CD4-positive, alpha-beta T cell treated with Interleukin-6 at 100 ng/mL for 8 hours (primary cell): ENCODE measurements at places on chromosomes 11 and 22.

GRCh38 chr11:66863428-66864125, 6.7 kb downstream of the LRFN4 start:
- no peak for DNase-seq

DNA sequence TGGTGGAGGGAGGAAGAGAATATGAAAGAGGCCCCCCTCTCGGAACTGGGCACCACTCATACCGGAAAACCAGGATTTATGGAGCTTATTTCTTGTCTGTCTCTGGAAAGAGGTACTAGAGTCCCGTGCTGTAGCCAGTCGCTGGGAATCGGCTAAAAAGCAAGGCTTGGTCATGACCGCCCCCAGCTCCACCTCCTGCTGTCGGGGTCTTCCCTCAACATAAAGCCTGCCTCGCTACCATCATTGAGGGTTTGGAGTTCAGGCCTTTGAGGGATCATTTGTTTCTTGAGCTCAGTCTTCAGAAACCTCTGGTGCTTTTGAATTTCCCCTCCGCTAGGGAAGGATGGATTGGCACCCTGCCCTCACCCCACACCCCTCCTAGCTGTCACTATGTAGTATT, 97.1 kb downstream of the TSPAN18 start:
- no peak for DNase-seq

DNA sequence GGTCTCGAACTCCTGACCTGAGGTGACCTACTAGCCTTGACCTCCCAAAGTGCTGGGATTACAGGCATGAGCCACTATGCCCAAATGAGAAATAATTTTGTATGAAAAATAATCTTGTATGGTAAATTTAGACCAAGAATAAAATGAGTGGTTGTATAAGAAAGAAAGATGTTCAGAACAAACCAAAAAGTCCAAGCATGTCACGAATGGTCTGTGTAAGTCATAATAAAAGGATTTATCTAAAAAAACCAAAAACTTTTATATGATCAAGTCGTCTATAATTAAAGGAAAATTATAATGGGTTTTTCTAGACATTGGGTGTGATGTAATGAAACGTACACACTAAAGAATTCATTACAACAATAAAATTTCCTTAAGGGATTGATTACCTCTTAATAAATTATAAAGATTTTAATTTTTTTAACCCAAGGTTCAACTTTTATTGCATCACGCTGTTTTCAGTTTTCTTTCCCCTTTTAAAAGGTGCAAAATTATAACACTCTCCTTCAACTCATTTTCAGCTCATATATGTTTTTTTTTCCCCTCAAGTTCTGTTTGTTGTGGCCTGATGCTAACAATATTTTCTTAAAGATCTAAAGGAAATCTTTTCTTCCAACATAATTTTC, 8.9 kb upstream of the AQP11 start:
- DNase-seq: no peak

DNA sequence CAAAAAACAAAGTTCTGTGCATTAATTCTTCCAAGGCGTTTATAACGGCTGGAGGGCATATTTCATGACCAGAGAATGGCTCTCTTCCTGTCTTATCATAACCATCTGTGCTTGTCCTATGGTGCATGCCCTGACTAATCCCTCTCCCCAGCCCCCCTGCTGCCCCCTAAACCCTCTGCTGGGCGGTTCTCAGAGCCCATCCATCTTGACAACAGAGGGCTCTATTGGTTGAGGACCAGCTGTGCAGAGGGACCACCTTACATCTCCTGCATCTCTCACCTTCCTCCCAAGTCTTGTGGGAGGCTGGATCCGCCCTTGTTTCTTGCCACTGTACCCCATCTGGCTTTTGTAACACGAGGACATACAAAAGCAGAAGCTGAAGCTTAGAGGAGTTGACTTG, 282.1 kb downstream of the MIAT start:
- DNase-seq: no peak

DNA sequence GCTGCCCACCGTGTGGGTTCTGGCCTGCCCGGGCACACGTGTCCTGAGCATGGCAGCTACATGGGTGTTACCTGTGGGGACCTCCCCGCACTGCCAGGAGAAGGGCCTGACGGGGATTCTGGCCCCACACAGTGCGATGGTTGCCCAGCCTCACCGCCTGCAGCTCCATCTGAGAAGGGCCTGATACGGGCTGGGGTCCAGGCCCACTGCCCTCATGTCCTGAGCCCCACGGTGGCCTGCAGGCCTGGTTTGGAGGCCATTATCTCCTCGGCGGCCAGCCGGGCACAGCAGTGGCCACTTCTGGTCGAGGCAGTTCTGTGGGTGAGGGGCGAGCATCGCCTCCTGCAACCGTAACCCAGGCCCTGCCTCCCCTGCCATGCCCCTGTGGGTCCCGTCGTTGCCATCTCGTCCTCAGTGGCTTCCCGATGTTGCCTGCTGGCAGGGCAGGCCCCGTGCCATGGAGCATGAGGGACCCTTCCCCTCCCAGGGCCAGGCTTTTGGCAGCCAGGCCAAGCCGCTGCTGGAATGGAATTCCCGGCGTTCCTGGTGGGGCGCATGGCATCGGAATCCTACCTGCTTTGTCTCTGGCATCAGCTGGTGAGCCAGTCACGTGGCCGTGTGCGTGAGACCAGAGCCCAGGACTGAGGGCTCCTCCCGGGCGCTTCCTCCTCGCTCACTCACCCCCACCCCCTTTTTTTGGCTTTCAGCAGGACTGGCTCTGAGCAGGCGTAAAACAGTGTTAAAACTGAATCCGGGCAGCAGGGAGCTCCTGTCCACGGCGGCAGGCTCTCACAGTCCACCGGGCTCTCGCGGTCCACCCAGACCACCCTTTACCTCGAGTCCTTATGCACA, 71.9 kb upstream of the PPARA start:
- DNase-seq: no peak

DNA sequence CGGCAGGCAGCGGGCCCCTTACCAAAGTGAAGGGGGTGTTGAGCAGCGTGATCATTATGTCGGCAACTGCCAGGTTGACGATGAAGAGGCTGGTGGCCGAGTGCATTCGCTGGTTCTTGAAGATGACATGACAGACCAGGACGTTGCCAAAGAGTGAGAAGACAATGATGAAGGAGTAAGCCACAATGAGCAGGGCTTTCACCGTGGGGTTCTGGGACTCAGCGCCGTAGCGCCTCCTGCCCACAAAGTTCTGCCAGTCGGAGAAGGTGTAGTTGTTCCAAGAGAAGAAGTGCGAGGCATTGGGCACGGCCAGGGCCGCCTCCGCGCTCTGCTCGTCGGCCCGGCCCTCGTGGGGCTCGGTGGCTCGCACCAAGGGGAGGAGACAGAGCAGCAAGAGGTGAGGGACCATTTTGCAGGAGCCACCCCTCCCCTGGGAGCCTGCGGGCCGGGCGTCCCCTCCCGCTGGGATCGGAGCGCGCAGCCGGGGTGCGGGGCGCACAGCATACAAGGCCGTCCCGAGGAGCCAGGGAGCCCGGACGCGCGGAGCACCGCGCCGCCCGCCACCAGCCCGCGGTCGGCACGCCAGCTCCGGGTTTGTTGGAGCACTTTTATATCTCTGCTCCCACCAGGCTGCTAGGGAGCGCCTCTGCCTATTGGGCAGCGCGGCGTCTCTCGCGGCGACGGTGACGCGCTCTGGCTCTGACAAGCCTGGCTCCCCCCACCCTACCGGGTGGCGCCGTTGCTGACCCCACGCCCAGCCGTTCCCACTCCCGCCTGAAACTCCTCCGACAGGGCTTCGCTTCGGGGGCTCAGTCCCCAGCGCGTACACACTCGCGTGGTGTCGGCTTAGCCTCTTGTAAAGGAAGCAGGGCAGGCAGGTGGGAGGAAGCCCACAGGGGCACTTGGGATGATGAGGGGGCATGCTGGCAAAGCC, at the start of gene GPR83:
Gene GPR83 (minus strand): TSS at position 581 of the 934 bp plus-strand sequence. CDS start 172 bp downstream, at position 409.
- DNase-seq: no peak

GRCh38 chr11:35343033-35343598, 76.2 kb downstream of the SLC1A2 start:
- DNase-seq: peak; percentile 50

GRCh38 chr11:79472819-79473529, 32.1 kb upstream of the TENM4 start:
- DNase-seq: no peak

DNA sequence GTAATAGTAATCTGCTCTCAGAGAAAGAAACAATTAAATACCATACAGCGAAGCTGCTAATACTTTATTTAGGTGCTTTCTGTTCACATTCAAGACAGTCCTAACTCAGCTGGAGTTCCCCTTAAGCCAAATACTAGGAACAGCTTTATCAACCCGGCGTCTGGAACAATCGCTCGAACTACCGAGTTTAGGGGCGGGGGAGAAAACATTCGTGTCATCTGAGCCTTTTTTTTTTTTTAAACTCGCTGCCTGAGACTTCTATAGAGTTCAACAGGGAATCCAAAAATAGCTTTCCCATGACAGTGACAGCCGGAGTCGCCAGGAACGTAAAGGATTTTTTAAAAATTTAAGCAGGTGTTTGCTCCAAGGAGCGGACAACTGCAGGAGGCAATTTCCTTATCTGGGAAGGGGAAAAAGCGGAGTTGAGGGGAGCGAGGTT, 852 bp downstream of the TRAF6 start:
- DNase-seq: peak; percentile 7

DNA sequence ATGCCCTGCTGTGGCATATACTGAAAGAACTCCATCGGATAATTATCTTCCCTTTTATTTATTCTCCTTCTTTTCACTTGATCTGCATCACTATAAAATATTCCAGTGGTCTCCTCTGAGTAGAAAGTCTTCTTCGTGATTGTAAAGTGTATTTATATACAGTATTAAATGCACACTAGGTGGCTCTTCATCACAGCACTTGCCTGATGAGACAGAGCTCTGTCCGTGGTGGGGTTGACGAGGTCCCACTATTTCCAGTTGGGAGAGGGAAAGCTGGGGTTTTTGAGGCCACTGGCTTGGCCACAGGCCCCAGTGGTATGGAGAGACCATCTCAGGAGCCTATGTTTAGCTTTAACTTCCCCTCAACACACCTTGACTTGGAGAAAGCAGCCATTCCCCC, 31.6 kb upstream of the ZBTB16 start:
- DNase-seq: no peak

- DNase-seq: no peak
These were observed 15.5 kb downstream of the TEF start for GRCh38 chr22:41397143-41397811.

GRCh38 chr11:35681163-35681767, 18.7 kb downstream of the TRIM44 start:
- no peak for DNase-seq

GRCh38 chr11:33731723-33732531, 4.3 kb downstream of the CD59 start:
- DNase-seq: no peak

GRCh38 chr11:109612496-109612895, 190.5 kb downstream of the C11orf87 start:
- no peak for DNase-seq

DNA sequence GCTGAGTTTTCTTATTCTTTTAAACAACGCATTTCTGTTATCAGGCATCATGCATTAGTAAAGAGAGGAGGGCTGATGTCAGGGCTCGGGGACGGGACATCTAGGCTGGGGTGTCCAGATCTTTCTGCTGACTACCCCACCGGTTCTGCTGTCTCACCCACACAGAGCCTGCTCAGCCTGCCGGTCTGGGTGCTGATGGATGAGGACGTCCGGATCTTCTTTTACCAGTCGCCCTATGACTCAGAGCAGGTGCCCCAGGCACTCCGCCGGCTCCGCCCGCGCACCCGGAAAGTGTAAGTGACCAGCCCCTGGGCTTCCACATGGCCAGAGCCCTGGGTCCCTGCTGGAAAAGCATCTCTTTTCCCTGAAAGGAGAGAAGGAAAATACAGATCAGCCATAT, 9.4 kb downstream of the NCF4 start:
- no peak for DNase-seq

- no peak for DNase-seq
These were observed 67.9 kb upstream of the API5 start for GRCh38 chr11:43243927-43244326.

DNA sequence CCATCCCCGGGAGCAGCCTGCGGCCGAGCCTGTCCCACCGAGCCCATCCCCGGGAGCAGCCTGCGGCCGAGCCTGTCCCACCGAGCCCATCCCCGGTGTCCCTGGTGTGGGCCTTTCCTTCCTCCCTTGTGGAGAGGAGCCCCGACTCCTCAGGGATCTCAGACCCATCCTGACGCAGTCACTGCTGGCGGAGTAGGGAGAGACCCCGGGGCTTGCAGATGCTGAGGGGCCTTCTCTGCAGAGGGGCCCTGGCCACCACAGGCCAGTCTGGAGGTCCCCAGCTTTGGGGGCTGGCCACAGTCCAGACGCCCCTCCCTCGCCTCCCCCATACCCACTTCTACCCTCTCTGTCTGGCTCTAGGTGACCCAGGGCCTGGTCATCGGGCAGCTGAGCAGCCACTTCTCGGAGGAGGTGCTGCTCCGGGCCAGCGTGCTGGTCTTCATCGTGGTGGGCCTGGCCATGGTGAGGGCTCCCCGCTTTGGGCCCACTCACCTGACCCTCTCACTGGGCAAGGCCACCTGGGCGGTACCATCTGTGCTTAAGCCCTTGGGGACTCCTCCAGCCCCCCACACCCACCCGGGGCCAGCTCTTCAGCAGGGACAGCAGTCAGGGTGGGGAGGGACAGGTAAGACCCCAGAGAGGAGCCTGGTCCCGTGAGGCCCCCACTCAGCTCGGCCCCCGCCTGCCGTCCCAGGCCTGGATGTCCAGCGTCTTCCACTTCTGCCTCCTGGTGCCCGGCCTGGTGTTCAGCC, 7.3 kb downstream of the PHLDA2 start:
- DNase-seq: no peak

DNA sequence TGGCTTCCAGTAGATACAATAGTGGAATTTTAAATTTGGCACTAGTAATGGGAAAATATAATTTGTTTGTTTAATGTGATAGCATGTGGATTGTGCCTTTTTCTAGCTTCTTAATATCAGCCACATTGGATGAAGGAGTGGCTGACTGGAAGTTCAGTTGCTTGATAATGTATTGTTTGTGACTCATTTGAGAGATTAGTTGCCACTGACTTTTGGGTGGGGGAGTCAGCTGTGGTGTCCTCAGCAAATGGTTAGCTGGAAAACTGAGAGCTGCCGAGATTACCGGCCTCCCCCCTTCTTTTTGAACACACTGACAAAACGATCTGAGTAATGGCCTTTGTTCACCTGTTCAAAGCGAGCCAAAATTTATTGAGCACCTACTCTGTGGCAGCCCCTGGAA, 5.5 kb downstream of the JAM3 start:
- no peak for DNase-seq

DNA sequence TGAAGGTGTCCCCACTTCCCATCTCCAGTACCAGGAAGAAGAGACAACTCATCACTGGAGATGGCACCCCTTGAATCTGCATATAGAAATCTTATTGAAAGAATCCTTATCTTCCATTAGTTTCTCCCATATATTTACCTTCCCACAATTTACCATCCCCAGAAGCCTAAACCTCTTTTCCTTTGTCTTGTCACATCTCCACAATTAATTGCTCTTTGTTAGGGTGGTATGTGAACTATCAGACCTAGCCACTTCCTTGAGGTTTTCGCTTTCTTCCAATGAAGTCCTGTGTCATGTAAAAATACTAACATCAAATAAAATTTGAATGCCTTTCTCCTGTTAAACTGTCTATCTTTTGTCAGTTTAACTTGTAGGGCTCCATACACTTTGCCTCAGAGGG, 37.9 kb downstream of the FAM227A start:
- DNase-seq: no peak
